Kidney epithelial cell (primary cell): ENCODE measurements at places on chromosomes 13 and 19. TPM values are rescaled to one million over a fixed set of nuclear protein-coding genes. Genes with fewer than 3 reads are reported as not detected.
A peak's percentile ranks its signal among the peaks of the same experiment; 100 is the strongest.

GRCh38 chr19:12913011-12913561 lies 6.0 kb downstream of the SYCE2 start:
- DNase-seq = no peak

DNA sequence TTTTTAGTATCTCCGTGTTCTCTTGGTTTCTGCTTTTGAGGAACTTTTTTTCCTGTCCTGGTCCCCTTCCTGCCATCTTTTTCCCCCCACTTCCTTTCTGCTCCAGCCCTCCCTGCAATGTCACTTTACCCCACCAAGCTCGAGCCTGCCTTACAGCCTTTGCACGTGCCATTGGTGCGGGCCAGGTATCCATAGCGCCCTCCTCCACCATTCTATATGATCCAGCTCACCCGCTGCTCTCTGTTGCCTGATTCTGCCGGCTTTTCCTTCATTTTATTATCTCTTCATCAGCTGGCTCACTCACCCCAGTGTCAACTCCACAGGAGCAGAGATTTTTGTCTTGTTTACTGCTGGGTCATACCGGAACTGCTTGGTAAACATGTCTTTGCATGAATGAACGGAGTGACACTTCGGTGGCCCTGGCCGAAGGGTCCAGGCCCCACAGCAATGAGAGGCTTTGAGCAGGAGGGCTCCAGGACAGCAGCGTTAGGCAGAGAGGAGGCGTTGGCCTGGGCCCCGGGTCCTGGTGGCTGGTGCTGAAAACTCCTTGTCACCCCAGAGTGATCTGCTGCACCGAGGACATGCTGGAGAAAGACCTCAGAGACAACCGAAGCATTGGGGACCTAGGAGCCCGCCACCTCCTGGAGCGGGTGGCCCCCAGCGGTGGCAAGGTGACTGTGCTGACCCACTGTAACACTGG lies 1.2 kb downstream of the MRI1 start:
- DNase-seq = no peak

- no peak for DNase-seq
Measured at GRCh38 chr19:3514930-3515329, 8.8 kb downstream of the FZR1 start.

DNA sequence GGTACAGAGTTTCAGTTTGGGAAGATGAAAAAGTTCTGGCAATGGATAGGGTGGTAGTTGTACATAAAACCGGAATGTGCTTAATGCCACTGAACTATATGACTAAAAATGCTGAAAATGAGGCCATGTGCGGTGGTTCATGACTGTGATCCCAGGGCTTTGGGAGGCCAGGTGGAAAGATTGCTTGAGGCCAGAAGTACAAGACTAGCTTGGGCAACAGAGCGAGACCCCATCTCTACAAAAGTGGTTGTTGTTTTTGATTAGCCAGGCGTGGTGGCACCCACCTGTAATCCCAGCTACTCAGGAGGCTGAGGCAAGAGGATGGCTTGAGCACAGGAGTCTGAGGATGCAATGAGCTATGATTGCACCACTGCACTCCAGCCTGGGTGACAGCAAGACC lies 12.8 kb downstream of the SMAD9 start:
- DNase-seq = no peak

Gene MTUS2
- total RNA-seq = under 0.01 and 0.25 TPM in 2 replicates

DNA sequence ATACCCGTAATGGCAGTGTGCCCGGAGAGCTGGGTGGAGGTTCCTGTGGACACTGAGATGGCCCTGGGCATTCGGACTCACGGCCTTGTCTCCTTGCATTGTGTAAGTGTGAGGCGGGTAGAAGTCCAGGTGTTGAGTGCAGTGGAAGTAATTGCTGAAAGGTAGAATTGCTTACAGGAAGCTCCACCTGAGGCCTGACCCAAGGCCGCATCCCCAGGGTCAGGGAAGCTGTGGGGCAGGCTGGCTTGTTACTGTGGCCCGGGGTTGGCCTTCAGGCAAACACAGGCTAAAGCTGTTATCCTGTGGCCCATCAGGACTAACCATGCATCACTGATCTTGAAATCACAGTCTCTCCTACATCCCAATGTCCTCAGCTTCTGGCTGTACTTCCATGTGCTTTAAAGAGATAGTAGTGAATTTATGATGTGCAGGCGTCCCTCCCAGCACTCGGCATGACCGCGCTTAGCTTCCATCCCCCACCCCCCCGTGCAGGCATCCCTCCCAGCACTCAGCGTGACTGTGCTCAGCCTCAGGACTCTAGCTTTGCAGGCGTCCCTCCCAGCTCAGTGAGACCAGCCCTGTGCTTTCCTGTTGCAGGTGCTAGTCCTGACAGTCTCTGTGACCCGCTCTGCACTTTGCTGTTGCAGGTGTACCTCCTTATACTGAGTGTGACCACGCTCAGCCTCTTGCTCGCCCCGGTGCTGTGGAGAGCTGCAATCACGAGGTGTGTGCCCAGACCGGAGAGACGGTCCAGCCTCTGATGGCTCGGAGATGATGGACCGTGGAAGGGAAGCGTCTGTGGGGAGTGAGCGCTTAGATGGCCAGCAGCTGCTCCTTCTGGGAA lies 35.6 kb upstream of the TFDP1 start:
- DNase-seq = no peak

Gene PDE4A
- total RNA-seq = 1.7 and 1.8 TPM in 2 replicates

- no peak for DNase-seq
Measured at GRCh38 chr13:95201814-95202651, 99.2 kb downstream of the ABCC4 start.

Gene KCNJ14
- 0.54 and 2.1 TPM in 2 replicates for total RNA-seq

- DNase-seq = no peak
Measured at GRCh38 chr19:34353546-34353945, 11.4 kb upstream of the GPI start.

Gene TPTE2
- total RNA-seq = 0.29 TPM in 1 of 2 replicates, not detected in the other

GRCh38 chr13:82220641-82221040 lies 1661.6 kb downstream of the SLITRK1 start:
- DNase-seq = no peak

DNA sequence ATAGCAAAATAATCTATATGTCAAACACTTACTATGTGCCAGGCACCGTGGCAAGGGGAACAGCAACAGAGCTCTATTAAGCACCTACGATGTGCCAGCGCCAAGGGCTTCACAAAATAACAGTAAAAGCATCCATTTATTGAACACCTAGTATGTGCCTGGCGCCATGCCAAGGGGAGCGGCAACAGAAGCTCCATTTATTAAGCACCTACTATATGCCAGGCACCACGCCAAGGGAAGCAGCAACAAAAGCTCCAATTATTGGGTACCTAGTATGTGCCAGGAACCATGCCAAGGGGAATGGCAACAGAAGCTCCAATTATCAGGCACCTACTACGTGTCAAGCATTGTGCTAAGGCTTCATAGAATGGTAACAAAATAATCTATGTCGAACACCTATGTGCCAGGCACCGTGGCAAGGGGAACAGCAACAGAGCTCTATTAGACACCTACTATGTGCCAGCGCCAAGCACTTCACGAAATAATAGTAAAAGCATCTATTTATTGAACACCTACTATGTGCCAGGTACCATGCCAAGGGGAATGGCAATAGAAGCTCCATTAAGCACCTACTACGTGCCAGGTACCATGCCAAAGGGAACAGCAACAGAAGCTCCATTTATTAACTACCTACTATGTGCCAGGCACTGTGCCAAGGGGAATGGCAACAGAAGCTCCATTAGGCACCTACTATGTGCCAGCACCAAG lies 107.7 kb downstream of the PTPRS start:
- no peak for DNase-seq

DNA sequence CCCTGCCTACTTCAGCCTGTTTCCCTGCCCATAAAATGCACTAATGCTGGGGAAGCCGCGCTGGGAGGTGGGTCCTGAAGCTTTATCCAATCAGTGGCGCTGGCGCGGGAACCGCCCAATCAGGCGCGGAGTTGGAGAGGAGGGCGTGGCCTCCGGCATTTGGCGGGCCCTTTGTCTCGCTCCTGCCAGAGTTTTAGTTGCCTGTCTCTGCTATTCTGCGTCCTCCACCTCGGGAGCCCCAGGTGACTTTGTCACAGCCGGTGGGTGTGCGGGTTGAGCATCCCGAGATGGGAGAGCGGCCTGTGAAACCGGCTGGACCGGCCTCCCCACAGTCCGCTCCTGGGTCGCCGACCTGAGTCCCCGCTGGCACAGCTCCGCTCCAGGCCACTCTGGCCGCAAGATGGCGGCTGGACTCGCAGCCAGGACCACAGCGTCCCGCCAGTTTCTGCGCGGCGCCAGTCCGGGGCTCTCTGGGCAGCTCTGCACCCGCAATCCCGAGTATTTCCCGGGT lies 30.7 kb upstream of the ZNF429 start:
- peak; percentile 4 for DNase-seq

DNA sequence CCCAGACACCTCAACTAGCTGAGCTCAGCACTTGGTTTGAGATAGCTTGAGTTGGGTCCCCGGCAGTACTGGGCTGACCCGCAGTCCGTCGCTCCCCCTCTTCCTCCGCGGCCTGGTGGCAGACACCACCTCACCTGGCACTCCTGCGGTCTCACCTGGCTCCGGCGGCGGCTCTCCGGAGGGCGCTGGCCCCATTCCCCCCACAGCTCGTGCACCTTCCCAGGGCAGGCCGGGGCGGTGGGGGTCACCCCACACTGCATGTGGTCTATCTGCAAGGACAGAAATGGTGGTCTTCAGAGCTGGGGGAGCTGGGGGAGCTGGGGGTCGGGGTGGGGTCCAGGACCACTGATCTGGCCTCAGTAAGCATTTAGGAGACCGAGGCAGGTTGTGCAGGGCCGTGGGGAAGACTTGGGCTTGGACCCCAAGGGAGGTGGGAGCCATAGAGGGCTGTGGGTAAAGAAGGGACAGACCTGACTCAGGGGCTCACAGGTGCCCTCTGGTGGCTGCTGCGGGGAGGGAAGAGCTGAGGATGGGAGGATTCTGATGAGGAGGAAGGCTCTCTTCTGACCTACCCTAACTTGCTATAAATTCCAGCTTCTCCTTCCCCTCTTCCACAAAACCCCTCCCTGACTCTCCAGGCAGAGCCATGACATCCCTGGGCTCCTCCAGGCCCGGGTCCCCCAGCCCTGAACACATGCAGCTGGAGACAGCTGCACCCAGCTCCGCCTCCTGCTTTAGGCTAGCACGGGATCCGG lies 6.7 kb upstream of the PLIN4 start:
- DNase-seq = no peak

- DNase-seq = no peak
Measured at GRCh38 chr13:109384491-109385241, 401.7 kb downstream of the IRS2 start.

- no peak for DNase-seq
Measured at GRCh38 chr13:113769106-113769505, 10.1 kb downstream of the TMEM255B start.

DNA sequence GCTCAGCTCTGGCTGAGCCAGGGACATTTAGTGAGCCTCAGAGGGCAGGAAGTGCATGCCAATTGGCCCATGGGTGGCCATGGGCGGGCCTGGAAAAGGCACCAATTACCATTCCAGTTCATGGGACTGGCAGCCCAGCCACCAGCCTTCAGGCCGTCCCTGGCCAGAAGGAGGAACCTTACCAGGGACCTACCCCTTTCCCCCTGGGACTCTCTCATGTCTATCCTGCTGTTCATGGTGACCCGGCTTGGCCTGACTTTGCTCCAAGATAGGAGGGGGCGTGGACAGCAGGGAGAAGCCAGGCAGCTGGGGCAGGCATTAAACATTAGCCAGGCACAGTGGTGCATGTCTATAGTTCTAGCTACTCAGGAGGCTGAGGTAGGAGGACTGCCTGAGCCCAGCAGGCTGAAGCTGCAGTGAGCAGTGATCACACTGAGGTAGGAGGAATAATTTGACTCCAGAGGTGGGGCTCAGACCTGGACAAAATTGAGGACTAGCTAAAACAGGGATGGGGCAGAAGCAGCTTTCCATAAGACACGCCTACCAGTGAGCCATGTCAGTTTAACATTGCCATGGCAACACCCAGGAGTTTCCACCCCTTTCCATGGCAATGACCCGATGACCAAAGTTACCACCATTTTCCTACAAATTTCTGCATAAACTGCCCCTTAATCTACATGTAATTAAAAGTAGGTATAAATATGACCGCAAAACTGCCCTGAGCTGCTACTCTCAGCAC lies 14.3 kb upstream of the ZNF426 start:
- no peak for DNase-seq

- DNase-seq = no peak
Measured at GRCh38 chr13:78102741-78103140, 184.1 kb upstream of the EDNRB start.

GRCh38 chr13:66899955-66900354 lies 330.2 kb downstream of the PCDH9 start:
- DNase-seq = no peak

- no peak for DNase-seq
Measured at GRCh38 chr19:53971673-53972072, 8.9 kb downstream of the CACNG8 start.

DNA sequence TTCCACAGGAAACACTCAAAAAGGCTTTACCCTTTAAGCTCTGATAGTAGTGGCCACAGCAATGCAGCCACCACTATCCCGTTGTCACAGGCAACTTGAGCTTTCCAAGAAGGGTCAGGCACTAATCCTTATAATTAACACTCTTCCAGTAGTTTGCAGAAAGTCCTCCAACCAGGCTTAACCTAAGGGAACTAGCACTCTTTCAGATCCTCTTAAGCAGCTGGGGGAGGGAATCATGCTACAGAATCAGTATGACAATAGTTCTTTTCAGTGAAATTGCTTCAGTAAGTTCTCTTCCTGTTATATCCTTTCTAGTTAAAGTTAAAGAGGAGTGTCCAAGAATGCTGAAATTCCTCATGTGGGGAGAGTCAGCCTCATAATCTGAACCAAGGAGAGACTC lies 82.2 kb downstream of the TNFSF11 start:
- no peak for DNase-seq

- DNase-seq = no peak
Measured at GRCh38 chr19:47280183-47280797, 5.6 kb downstream of the INAFM1 start.
